ENCODE measurements at places on chromosomes 7 and 10.
A peak's percentile ranks its signal among the peaks of the same experiment; 100 is the strongest.

DNA sequence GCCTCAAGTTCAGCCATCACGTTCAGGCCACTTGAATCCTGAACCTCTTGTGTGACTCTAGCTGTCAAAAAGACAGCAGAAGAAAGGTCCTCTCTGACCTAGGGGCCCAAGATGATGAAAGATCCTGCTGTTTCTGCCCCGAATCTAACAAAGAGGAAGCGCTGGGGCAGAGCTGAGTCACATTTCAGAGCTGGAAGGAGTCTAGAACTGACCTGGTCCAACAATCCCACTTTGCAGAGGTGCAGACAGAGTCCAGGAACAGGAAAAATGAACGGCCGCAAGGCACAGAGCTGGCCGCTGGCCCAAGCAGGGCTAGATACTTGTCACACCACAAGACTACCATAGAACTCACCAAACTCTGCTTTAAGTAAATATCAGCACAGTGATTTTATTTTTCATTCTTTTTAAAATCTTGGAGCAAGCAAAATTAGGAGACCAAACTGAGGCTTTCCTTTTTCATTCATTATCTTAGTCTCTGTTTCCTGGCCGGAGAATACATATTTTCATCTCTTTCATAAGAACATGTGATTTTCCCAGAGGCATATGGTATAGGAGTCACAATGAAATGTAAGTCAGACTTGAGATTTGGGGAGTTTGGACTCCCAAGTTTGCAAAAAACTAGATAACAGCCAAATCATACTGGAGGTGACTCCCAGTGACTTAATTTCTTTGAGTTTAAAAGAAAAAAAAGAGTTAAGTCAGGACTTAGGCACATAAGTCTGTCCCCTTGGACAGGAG lies 52.8 kb downstream of the CHST15 start:
- DNase-seq = no peak

- DNase-seq = no peak
These were observed 116.8 kb downstream of the GLCCI1 start for GRCh38 chr7:8085420-8085819.

GRCh38 chr10:1465993-1466764 lies 271.1 kb downstream of the ADARB2 start:
- no peak for DNase-seq

- DNase-seq = no peak
These were observed 16.2 kb downstream of the CPVL start for GRCh38 chr7:29130096-29130495.

GRCh38 chr10:71237843-71238623 lies 25.7 kb downstream of the UNC5B start:
- DNase-seq = no peak

DNA sequence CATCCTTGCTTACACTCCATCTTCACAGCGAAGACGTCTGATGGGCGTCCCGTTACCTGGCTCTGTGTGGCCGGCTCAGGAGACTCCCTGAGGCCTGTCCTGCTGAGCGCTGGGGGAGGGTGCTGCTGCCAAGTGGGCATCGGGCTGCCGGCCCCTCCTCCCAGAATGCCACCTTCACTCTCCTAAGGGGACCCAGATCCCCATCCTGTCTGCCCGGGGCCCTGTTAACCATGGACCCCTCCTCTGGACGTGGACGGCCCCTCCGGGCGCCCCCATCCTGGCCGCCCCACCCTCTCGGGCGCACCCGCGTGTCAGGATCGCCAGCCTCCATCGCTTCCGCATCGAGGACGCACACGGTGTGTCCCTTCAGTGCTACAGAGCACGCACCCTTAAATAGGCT lies 7.3 kb upstream of the FOXL3 start:
- no peak for DNase-seq

DNA sequence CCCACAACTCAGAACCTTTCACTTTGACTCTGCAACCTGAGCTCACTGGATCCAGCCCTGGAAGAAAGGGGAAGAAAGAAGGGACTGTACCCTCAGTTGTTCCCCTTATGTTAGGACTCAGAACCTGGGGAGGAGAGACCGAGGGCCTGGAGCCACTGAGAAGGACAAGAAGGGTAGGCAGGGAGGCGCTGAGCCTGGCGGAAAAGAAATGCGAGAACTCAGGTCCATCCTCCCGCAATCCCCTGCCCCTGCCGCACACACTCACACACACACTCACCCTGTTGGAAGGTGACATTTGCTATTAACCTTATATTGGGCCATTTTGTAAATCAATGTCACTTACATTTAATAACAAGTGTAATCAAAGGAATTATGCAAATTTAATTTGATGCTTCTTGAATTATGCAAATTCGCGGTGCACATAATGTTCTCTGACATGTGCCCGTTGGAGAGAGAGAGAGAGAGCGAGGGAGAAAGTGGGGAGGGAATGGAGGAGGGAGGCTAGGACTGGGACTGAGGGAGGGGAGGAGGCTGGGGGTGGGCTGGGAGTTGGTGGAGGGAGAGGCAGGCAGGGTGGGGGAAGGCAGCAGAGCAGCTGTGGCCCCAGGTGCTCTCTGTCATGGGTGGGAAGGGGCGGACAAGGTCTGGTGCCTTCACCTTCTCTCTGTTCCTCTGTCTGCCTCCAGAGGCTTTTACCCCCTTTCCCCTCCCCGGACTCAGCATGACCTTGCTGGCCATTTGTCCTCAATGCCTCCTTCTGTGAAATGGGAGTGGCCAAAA lies 99.6 kb upstream of the PAX2 start:
- no peak for DNase-seq

- no peak for DNase-seq
These were observed 1.8 kb downstream of the SLK start for GRCh38 chr10:103968441-103969391.

DNA sequence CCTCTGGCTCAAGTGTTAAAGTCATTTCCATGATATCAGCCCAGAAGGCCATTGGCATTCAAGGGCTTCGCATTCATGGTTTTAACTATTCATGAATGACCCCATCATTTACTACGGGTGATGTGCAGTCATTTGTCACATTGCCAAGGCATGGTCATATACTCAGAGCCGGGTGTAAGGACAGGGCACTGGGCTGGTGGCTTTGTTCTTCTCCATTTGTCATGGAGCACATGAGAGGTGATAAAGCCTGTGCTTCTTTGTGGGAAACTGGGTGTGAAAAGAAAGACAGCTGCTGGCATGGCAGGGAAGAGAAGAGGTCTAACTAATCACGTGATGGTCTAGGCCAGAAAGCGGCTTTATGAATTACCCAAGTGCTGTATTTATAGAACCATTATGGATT lies 132.2 kb upstream of the PLXNA4 start:
- no peak for DNase-seq

GRCh38 chr10:133068111-133069032 lies 19.4 kb upstream of the ADGRA1 start:
- no peak for DNase-seq

DNA sequence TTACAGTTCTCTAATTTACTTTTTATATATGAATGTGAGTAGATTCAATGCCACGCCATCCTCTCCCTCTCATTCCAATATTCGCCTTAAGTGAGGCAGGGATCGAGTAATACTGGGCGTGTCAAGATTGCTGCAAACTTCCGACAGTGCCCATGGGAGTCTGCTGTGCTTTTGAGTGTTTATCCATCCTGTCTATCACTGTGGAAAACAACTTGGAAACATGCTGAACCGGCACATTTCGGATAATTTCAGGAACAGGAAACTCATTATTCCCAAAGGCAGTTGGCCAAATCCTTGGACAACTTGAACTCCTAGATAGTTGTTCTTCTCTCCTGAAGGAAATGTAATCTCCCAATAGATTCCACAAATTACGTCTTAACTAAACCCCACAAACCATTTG lies 28.5 kb downstream of the PIP4K2A start:
- no peak for DNase-seq

GRCh38 chr10:77279207-77279606 lies 358.4 kb downstream of the KCNMA1 start:
- no peak for DNase-seq

DNA sequence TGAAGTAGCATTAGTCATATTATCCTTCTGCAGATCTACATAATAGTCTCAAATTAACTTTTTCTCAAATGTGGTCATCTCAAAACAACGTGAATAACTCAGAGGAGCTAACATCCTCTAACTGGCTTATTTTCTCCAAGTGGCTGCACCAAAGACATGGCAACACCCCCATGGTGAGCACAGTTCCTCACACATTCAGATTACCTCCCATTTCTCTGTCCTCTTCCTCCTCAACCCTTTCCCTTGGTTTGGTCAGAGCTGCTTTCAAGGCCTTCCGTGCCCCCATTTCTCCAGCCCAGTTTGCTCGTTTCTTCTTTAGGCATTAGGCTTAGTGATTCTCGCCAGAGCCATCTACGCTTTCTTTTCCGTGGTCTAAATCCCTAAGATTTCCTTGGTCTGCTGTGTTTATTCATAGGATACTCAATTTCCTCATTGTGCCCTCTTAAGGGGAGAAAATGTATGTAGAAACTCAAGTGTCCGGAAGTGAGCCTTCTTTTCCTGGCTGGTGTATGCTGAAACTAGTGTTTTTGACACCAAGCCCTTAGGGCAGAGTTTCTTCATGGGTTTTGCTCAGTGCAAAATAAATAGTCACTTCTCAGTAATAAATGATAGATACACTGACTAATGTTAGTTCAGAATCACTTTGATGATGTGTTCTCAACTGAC lies 2.6 kb downstream of the MET start:
- no peak for DNase-seq

- DNase-seq = no peak
These were observed 21.7 kb upstream of the MNX1 start for GRCh38 chr7:157032128-157032527.

- no peak for DNase-seq
These were observed 19.4 kb downstream of the OGDH start for GRCh38 chr7:44625526-44626471.

GRCh38 chr7:111887734-111888133 lies 318.5 kb downstream of the DOCK4 start:
- DNase-seq = no peak

GRCh38 chr7:143492799-143493739 lies 15.4 kb downstream of the TAS2R41 start:
- no peak for DNase-seq

- DNase-seq = no peak
These were observed 80.2 kb downstream of the PALS2 start for GRCh38 chr7:24653316-24654085.

- no peak for DNase-seq
These were observed 191.0 kb downstream of the ZEB1 start for GRCh38 chr10:31509989-31510388.

- no peak for DNase-seq
These were observed 20.1 kb upstream of the NMT2 start for GRCh38 chr10:15188603-15189002.

- peak; percentile 31 for DNase-seq
These were observed at the start of gene PCGF5 for GRCh38 chr10:91220194-91220953. PCGF5 (plus strand) TSS chr10:91220663; CDS start chr10:91222872, 2,209 bp downstream.

DNA sequence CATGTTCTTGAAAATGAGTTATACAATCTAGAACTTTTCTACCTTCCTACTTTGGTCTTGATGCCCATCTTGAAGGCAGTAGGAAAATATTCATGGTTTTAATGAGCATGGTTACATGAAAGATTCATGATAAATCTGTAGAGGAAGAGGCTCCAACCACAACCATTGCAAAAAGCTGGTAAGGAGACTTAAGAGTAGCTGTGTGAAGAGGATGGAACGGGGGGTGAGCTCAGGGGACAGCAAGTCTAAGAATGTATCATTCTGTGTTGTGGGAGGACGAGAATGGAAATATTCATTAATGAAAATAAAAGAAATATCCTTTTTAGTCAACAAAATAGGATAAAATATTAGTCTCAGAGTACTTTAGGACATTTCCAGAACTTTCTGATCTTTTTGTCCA lies 81.1 kb downstream of the BMPER start:
- DNase-seq = no peak

- no peak for DNase-seq
These were observed 116.5 kb upstream of the FRMD4A start for GRCh38 chr10:14447094-14447839.

DNA sequence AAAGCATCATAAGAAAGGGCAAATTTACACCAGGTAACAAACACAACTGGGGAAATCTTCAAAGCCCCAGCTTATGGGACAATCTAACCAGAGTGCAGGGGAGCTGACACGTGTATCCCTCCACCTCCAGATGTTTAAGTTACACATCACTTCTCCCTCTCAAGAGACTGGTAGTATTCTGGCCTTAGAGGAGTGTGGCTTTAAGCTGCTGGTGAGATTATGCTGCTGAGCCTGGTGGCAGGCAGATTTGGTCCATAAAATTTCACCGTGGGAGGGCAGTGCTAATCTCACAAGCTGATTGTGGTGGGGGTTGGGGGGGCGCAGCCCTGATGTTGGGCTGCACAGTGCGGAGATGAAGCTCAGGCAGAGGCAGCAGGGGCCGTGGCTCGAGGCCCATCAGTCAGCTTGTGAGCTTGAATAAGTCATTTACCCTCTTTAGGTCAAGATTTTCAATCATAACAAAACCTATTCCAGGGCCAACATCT lies 431.0 kb upstream of the GALNT17 start:
- no peak for DNase-seq

- DNase-seq = no peak
These were observed 60.3 kb downstream of the TBXAS1 start for GRCh38 chr7:139889186-139889871.

DNA sequence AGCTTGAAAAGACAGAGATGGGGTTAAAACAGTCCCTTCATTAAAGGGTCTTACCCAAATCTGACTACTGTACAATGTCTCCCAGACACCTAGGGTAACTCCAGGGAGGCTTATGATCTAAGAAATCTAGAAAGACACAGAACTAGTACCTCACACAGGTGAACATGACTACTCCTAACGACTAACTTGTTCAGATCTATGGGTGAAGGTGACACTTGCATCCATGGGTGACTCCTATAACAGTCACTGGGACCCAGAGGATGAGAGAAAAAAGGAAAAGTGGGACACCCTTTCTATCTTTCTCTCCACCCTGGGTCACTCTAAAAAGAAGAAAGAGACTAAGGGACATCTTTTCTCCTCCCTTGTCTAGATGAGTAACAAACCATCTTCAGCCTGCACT lies 19.2 kb downstream of the AKR1C8 start:
- DNase-seq = no peak

DNA sequence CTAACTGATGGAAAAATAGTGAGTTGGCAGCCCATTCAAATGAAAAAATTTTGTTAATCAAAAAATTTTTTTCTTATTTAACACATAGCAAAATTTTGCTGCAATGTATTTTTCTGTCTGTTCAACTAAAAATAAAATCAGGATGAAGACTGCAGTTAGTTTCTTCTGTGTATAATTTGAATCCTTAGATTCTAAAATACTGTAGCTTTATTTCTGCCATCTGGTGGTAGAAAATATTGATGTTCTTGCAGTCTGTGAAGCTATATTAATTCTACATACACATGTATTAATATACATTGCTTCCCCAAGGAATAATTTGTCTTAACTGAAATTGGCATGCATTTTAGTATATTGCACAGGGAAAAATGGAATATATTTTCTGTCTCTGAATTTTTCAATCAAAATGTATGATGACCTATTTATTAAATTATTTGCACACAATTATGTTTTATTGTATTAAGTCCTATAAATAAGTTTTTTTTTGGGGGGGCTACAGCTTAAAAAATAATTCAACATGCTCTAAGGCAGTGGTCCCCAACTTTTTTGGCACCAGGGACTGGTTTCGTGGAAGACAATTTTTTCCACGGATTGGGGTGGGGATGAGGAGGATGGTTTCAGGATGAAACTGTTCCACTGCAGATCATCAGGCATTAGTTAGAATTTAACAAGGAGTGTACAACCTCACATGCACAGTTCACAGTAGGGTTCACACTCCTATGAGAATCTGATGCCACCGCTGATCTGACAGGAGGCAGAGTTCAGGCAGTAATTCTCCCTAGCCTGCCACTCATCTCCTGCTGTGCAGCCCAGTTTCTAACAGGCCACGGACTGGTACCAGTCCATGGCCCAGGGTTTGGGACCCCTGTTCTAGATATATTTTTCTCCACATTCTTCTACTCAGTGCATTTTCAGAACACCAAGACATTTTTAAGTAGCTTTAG lies 119.4 kb downstream of the GNAT3 start:
- peak; percentile 30 for DNase-seq
